PC-3 (cell line): ENCODE measurements at places on chromosomes 3 and 15. TPM values are rescaled to one million over a fixed set of nuclear protein-coding genes. Genes with fewer than 3 reads are reported as not detected.
A peak's percentile ranks its signal among the peaks of the same experiment; 100 is the strongest.

DNA sequence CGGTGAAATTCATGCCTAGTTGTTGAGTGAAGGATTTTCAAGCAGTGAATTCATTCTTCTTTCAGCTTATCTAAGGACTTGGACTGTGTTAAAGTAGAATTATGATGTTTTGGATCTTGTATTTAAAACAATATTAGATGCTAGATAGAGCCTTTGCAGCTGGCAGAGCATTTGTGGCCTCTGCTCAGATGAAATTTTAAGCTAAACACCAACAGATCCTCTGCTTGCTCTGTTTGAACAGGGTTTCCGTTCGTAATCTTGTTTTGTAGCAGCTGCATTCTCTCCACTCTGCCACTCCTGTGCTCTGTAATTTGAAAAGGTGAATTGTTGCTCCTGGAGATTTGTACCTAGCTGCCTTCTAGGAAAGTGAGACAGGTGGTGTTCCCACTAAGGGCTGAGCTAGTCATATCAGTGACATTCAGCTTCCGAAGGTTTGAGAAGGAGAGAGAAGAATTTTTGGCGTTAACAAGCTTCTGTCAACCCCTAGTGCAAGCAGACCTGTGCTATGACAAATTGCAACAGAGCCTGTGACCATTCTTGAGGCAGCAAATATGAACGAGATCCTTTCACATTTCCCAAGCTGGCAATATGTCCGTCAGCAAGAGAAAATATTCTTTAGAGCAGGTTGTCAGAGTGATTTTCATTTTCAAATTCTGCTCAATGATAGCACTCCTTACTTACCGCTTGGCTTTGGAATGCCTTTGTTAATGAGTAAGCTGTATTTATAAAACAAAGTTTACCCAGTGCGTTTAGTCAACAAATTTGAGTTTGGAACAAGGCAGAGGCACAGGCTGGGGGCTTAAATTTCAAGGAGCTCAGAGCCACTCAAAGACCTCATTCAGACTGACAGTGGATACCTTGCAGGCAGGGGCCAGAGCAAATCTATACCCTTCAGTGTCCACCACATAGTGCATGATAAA, 5.3 kb downstream of the CHST2 start:
- peak; percentile 40 for DNase-seq

RUBCN gene
- total RNA-seq = 24.5 and 32.9 TPM in 2 replicates

GRCh38 chr3:72699631-72700030, 148.6 kb downstream of the SHQ1 start:
- DNase-seq = no peak

- peak; percentile 83 for DNase-seq
These were observed 149.6 kb downstream of the CHL1 start for GRCh38 chr3:346186-346585.

GRCh38 chr3:103218793-103219192, 784.0 kb downstream of the ZPLD1 start:
- DNase-seq = no peak

GRCh38 chr3:1037631-1038030, 55.2 kb upstream of the CNTN6 start:
- DNase-seq = no peak
